Stimulated activated CD4-positive, alpha-beta T cell treated with anti-CD3 and anti-CD28 coated beads, Interleukin-1b, Interleukin-23, amount 100 ng/mL, for 24 hours (primary cell): ENCODE measurements at places on chromosomes 11 and 22.

GRCh38 chr11:45180179-45180847, 33.9 kb downstream of the PRDM11 start:
- DNase-seq: no peak

DNA sequence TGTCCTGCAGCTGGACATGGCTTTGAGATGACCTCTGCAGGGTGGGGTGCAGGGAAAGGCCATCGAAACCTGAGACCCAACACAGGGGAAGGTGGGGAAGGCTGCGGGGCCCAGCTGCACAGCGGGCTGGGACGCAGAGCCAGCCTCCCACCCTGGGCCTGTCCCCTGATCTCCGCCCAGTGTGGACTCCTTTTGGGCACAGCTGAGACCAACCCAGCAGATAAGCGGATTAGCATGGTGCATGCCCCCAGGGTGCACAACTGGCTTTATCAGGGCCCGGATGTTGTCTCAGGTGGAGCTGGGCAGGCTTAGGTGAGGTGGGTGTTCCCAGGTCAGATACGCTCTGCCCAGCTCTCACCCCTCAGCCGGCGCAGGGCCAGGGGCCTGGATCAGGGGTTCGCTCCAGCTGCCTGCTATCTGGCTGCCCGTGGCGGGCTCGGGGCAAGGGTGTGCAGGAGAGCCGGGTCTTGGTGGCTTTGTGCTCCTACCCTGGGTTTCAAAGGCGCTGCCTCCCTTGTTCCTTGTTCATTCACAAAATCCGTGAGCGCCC, 28.1 kb upstream of the MUC5AC start:
- no peak for DNase-seq

- peak; percentile 28 for DNase-seq
These were observed 16.1 kb downstream of the NCAPD3 start for GRCh38 chr11:134207538-134208239.

- no peak for DNase-seq
These were observed 49.6 kb downstream of the COMMD9 start for GRCh38 chr11:36239636-36240035.

GRCh38 chr22:45125188-45125587, 38.5 kb upstream of the NUP50 start:
- no peak for DNase-seq

GRCh38 chr11:60866911-60867870, at the start of gene ZP1:
Gene ZP1, plus strand, starts transcription at chr11:60867542. Its CDS starts 20 bp downstream, at chr11:60867562.
- no peak for DNase-seq
